ENCODE measurements at places on chromosomes 2 and 18.

DNA sequence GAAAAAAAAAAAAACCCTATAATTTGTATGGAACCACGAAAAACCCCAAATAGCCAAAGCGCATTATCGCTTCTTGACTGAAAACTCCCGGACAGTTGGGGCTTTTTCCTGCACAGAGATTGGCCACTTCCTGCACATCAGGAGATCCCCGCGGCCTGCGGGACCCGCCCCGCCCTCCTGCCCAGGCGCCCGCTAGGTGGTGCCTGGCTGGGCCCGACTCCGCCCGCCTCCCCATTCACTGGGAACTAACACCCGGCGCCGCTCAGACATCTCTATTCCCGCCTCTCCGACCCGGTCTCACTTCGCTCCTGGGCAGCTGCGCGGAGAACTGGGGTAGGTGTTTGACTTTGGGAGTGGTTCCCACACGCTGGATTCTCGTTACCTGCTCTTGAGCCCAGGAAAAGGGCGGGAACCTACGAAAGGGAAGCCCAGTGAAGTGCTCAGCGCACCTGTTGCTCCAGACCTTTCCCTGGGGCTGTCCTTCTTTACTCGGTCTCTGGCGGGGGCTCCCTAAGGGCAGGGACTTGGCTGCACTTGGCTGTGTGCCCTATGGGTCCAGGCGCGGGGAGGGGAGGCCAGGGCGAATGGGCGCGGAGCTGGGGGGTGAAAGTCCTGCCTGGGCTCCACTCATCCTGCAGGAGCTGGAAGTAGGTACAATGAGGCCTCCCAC lies at the start of gene HMSD:
TSS of gene HMSD (plus strand) at position 234 of the 670 bp plus-strand sequence. CDS start 4,155 bp downstream, outside the sequence.
- DNase-seq = no peak

DNA sequence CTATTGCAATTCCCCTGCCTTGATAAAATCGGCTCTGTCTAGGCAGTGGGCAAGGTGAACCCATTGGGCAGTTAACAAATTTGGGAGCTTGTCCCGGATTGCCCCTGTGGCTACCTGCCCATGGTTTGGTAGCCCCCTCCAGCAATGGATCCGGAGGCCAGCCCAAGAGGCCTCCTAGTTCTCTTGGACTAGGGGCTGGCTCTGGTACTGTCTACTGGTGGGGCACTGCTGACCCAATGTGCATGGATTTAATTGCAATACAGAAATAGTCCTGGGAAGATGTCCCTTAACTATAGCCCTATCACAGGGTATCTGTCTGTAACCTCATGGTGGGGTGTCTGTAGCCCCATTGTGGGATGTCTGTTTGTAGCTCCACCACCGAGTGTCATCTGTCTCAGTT lies 37.5 kb upstream of the SH3RF3 start:
- DNase-seq = no peak

DNA sequence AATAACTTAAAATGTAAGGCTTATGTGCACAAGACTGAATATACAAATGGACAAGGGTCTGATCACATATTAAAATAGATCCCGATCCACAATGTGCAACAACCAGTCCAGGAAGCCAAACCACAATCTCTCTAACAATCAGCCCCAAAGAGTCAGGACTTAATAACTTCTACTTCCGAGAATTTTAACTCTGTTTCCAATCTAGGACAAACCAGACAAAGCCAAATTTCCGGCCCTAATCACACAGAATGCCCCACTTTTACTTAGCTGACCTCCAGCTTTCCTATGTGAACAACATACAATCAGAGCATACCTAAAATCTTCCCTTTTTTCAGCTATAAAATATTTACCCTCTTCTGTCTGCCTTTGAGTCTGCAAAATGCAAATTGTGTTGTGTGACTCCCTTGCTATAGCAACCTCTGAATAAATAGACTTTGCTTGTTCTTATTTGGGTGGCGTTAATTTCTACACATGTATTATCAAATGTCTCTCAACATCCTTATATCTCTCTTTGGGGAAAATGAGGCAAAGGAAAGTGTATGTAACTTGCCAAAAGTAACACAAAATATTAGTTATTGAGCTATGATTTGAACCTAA lies 381.9 kb upstream of the MC4R start:
- DNase-seq = no peak

DNA sequence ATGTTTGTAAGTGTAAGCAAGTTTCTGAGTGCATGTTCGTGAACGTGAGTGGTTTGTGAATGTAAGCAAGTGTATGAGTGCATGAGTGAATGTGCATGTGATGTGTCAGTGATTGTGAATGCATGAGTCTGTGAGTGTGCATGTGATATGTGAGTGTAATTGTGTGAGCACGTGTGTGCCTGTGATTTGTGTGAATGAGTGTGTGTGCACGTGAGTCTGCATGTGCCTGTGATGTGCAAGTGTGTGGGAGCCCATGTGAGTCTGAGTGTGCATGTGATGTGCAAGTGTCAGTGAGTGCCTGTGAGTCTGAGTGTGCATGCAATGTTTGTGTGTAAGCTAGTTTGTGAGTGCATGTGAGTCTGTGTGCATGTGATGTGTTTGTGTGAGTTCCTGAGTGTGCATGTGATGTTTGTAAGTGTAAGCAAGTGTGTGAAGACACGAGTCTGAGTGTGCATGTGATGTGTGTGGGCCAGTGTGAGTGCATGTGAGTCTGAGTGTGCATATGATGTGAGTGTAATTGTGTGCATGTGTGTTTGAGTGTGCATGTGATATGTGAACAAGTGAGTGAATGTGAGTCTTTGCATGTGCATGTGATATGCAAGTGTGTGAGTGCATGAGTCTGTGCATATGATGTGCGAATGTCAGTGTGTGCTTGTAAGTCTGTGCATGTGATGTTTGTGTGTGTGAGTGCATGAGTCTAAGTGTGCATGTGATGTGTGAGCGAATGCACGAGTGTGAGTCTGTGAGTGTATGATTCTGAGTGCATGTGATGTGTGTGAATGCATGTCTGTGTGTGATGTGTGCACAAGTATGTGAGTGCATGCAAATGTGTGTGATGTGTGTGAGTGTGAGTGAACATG lies 45.1 kb downstream of the COPS8 start:
- no peak for DNase-seq

GRCh38 chr18:33277431-33277830 lies 163.1 kb downstream of the CCDC178 start:
- no peak for DNase-seq

- DNase-seq = no peak
Measured at GRCh38 chr18:77554061-77554460, 304.4 kb downstream of the GALR1 start.

DNA sequence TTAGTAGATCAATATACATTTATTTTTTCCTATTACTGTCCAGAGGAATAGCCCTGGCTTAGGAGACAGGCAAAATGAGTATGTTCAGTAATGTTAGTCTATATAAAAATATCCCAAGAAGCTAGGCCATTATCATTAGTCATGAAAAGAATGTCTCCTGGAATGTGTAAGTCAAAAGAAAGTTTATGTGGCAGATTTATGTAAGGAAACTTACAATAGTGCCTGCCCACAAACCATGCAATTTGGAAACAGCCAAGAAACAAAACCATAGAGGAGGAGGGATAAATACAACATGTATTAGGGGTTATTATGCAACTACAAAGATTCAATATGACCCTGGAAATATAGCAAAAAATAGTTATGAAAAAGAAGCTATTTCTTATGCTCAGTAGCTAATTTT lies 96.3 kb downstream of the NOL4 start:
- no peak for DNase-seq

- no peak for DNase-seq
Measured at GRCh38 chr2:37833423-37833822, 91.7 kb upstream of the RMDN2 start.

DNA sequence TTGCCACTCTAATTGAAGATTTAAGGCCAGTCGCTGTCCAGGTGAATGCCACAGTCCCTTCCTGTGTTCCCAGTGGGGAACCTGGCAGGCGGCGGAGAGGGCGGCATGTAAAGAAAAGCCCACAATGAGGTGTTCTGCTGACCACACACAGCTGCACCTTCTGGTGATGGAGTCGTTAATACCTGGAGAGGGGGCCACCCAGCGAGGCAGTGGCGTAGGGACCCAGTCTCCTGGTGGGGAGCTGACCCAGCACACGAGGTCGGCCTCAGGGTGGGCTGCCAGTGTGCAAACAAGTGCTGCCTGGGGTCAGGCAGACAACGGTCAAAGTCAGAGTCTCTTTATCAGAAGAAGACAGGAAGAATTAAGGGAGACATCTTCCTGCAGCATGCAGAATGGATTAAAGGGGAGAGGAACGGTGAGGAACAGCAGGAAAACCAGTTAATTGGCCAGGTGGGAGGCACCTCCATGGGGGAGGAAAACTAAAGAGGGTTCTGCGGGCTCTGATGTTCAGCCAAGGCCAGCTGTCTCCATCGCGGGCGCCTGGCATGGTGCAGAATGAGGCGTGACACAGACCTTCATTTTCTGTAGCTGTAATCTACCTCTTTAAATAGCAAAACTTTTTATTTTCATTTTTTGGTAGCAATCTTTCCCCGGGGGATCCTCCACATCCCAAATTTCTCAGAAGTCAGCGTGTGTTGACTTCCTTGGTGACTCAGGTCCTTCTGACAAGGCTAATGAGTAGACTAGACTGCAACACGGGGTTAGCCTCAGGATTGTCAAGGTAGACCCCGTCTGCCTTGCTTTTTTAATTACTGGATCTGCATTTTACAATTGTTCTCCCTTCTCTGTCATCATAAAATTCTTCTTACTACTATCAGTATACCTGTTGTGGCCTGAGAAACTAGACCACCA lies 78.3 kb downstream of the SMAD7 start:
- DNase-seq = no peak

DNA sequence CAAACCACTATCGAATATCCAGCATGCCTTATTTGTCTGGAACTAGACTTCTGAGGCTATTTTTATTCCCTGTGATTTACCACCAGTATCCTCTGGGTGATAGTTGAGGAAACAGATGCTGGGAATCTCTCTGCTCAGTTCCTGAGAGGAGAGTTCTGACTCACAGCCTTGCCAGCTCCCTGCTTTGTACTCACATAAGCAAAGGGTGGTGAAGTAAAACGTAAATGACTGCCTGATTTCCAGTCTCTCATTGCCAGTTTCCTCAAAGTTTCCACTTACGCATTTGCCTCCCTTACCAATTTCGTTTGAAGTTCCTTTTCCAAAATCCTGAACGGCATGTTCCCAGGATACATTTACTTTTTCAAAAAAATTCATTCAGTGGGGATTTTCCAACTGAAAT lies 69.2 kb upstream of the HNRNPA3 start:
- DNase-seq = no peak

DNA sequence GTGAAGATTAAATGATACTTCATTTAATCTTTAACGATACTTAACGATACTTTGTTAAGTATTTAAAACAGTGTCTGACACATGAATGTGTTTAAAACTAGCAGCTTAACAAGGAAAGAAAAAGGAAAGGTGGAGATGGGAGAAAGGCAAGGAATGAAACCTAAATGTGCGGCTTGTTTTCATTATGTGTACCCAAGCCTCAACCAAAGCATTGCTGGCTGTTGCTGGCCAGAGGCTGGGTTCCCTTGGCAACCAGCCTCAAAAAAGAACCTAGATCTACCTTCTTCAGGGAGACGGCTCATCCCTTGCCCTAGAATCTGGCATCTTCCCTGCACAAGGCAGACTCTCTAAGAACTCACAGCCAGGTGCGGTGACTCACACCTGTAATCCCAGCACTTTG lies 13.8 kb upstream of the PCBP1 start:
- no peak for DNase-seq

DNA sequence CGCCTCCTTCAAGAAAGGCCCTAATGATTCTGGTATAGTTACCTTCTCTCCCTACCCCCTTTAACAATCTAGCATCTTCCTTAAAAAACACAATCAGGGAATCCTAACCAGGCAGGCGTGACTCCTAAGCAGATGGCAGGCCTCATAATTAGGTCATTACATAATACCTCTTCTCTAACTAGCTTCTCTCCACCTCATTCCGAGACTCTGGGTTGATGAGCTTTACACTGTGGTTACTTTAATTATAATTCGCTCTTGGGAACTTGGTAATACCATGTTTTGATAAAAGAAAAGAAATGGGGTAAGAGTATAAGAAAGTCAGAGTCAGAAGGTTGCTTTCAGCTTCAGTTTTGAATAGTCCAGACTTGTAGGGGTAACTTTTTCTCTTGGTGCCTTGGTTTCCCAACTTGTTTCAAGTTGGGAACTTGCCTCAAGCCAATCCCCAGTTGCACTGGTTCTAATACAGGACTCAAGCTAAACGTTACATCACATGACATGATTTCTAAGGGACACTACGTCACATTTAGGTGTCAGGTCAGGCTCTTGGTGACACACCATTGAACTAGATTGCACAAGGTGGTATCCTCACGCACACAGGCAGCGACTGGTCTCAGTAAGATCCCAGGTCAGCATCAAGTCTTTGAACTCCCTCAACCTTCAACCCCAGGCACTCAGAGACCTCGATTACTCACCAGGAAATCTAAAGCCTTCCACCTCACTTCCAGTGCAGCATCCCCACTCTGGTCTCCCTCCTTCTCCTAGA lies 59.2 kb downstream of the AAK1 start:
- no peak for DNase-seq

- no peak for DNase-seq
Measured at GRCh38 chr18:76979111-76979751, 153.4 kb downstream of the MBP start.

DNA sequence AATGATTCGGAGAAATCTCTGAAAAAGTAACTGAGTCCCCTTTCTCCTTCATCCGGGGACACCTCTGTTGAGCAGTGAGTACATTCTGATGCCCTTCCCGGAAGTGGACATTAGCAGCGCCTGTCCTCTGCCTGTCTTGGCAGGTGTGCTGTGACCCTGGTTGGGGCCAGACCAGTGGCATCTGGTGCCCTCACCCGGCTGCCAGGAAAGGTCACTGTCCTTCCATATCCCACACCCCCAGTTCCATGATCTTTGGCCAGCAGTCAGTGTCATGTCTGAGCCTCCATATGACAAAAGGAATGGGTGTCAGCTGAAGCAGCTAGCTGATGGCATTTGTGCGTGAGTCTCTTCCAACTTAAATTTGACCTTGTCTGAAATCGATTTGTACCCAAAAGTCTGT lies 128.1 kb downstream of the NCK2 start:
- no peak for DNase-seq

DNA sequence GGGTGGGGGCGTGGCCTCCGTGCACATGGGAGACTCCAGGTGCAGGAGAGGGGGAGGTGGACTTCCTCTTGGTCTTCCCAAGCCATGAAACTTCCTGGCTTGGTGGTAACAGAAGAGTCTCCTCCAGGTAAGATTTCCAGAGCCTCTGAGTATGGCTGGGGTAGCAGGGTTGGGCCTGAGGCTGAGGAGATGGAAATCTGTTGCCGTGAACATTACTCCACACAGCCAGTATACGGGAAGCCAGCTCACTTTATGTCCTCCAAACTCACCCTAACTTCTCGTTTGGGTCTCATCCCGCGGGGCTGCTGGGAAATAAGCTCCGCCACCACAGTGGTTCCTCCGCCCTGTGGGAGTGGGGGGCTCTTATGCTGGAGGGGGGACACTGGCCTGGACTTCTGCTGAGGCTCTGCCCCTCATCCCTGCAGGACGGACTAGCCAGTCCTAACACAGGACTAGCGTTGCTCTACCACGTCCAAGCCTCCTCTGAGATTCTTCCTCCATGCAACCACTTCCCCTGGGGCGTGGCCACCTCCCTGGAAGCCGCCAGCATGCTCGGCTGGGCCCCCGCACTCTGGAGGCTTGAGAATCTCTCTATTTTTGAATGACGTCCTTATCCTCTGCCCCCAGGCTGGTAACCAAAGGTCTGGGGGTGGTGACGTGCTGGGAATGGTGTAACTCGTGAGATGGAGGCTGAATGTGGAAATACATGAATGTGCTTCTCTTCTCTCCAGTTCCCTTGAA lies 777 bp upstream of the RAB17 start:
- peak; percentile 98 for DNase-seq

Measured in foreskin melanocyte (primary cell).